ENCODE measurements at places on chromosomes 1 and 21. TPM values are rescaled to one million over a fixed set of nuclear protein-coding genes. Genes with fewer than 3 reads are reported as not detected.

Gene LUZP1
- 38.8 TPM for total RNA-seq

Gene C4BPA
- total RNA-seq, result 1.2 TPM

- no peak for DNase-seq
Observed at GRCh38 chr1:61451572-61451968, 273.4 kb downstream of the TM2D1 start.

GRCh38 chr1:222263791-222264190 lies 284.1 kb downstream of the HHIPL2 start:
- DNase-seq, result no peak

Gene ZMYND12
- not detected for total RNA-seq

Gene KRTAP6-3
- not detected for total RNA-seq

DNA sequence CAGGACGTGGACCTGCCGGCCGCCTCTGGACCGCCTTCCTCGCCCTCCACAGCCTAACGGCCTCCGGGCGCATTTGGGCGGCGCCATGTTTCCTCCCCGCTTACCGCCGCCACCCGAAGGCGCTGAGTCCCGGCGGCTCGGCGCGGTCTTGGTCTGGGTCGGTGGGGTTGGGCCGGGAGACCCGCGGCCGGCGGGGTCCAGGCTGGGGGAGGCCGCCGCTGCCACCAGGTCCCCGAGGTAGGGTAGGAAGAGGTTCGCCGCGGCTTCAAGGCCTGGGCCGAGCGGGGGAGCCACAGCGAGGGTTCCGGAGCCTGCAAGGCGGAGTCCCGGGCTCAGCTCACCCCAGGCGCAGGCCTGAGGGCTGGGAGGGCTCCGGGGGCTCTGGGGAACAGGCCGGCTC lies 5.5 kb downstream of the OR2C3 start:
- no peak for DNase-seq

- DNase-seq, result no peak
Observed at GRCh38 chr1:67285780-67286488, 21.7 kb upstream of the IL12RB2 start.

Gene GJA5
- total RNA-seq, result 1.7 TPM
